Psoas muscle (tissue), 8 donors: ENCODE measurements at places on chromosomes 1 and 21. TPM values are rescaled to one million over a fixed set of nuclear protein-coding genes. Genes with fewer than 3 reads are reported as not detected.

GRCh38 chr1:171226747-171227370 is 21.4 kb upstream of the FMO1 start:
- H3K4me1 ChIP-seq = no peaks in the 10 kb centered on the region
- no peaks in the 10 kb centered on the region for H3K27me3 ChIP-seq
- DNase-seq = no peak
- no peak overlapping the region for H3K4me3 ChIP-seq
- no peaks in the 10 kb centered on the region for H3K36me3 ChIP-seq

- H3K27ac ChIP-seq = no peak overlapping the region
- DNase-seq = no peak
- H3K4me1 ChIP-seq = peaks cover 29% of the 10 kb centered on the region
- H3K4me3 ChIP-seq = no peak overlapping the region
- H3K36me3 ChIP-seq = no peaks in the 10 kb centered on the region
- H3K27me3 ChIP-seq = no peaks in the 10 kb centered on the region
Measured at GRCh38 chr1:19393046-19393445, 80.9 kb downstream of the SLC66A1 start.

DNA sequence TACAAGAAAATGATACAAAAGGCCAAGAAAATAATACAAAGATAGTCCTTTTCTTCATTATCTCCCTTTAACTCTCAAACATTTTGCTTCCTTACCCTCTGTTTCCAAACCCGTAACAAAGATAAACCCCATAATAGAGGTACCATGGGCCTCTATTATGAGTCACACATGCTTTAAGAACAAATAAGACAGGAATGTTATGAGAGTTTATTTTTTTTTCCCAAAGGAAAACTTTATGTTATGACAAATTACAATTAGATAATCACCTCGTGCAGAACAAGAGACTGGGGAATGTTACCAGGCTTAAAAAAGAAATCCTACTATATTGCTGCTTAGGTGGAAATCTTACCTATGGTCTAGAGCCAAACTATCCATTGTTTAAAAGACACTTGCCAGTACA is 272.0 kb downstream of the BRINP3 start:
- H3K36me3 ChIP-seq = no peaks in the 10 kb centered on the region
- H3K27me3 ChIP-seq = no peaks in the 10 kb centered on the region
- no peak for DNase-seq
- no peak overlapping the region for H3K4me3 ChIP-seq

DNA sequence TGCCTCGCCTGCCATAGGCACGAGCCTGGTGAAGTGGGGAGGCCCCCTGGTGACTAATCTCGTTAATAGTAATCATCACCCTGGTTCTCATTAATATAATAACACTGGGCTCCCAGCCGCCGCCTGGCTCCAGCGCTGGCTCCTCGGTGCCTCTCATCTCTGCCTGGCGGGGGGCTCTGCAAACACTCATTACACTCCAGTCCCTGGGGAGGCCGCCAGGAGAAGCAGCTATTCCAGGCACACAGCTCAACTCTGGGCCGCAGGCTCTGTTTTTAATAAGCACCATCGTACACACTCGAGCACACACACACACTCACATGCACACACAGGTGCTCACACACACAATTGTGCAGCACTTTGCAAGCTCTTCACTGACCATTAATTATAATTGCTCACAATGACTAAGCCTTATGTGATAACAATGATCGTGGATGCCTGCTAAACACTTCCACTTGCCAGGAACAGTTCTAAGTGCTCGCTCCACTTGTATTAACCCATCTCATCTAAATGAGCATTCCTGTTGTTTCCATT is 52.2 kb downstream of the SDC3 start:
- H3K36me3 ChIP-seq = no peaks in the 10 kb centered on the region
- DNase-seq = no peak
- H3K27ac ChIP-seq = no peak overlapping the region

DNA sequence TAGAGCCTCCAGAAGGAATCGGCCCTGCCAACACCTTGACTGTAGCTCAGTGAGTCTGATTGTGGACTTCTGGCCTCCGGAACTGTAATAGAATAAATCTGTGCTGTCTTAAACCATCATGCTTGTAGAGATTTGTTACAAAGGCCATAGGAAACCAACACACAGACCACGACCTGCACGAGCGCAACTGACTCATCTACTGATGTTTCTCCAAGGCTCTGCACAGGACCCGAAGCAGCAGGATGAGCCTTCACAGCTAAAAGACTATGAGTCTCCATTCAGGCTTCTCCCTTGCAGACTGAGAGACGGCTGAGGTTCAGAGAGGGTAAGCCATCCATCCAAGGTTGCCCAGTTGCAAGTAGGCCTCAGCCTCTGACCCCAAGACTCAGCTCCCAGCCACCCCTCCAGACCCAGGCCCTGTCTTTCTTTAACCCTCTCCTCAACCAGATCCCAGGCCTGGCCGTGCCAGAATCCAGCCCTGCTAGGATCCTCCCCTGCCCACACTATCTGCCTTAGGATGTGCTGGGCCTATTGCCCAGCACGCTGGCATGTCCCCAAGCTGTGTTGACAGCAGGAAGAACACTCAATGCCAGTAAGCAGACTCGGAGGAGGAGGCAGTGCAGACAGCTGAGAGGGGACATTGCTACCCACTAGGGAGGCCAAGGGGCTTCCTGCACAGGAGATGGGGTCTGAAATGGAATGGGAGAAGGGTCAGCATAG is 109.0 kb downstream of the HMGB4 start:
- no peak overlapping the region for H3K27ac ChIP-seq
- peak; percentile 44 for DNase-seq
- no peak overlapping the region for H3K4me3 ChIP-seq
- H3K4me1 ChIP-seq = no peaks in the 10 kb centered on the region

DNA sequence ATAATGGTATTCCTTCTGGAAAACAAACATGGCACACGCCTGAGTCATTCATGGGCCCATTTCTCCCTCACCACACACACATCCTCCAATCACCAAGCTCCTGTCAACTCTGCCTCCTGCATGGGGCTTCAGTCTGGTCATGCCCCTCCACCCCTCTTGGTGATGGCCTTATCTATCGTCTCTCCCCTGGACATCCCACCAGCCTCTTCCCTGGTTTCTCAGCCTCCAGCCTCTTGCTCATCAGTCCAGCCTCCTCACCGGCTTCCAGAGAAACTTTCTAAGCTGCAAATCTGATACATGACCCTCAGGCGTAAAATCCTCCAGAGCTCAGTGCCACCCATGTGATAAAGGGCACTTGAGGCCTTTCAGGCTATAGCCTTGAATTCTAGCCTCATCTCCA is 243.9 kb downstream of the FOXD2 start:
- H3K27me3 ChIP-seq = no peaks in the 10 kb centered on the region
- no peaks in the 10 kb centered on the region for H3K36me3 ChIP-seq
- no peak overlapping the region for H3K27ac ChIP-seq

PGBD5 gene
- total RNA-seq = 9.8 TPM

DNA sequence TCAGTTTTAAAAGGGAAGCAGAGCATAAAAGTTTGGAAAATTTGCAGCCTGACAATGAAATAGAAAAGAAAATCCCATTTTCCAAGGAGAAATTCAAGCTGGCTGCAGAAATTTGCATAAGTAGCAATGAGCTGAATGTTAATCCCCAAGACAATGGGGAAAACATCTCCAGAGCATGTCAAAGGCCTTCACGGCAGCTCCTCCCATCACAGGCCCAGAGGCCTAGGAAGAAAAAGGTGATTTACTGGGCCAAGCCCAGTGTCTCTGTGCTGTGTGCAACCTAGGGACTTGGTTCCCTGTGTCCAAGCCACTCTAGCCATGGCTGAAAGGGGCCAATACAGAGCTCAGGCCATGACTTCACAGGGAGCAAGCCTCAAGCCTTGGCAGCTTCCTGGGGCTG is 26.1 kb downstream of the KRTAP20-3 start:
- no peak overlapping the region for H3K27ac ChIP-seq
- H3K4me1 ChIP-seq = no peaks in the 10 kb centered on the region
- no peak for DNase-seq
- H3K27me3 ChIP-seq = no peaks in the 10 kb centered on the region

GRCh38 chr1:14064649-14065442 is 364.9 kb downstream of the PRDM2 start:
- no peak overlapping the region for H3K27ac ChIP-seq
- H3K27me3 ChIP-seq = no peaks in the 10 kb centered on the region
- no peak for DNase-seq

DNA sequence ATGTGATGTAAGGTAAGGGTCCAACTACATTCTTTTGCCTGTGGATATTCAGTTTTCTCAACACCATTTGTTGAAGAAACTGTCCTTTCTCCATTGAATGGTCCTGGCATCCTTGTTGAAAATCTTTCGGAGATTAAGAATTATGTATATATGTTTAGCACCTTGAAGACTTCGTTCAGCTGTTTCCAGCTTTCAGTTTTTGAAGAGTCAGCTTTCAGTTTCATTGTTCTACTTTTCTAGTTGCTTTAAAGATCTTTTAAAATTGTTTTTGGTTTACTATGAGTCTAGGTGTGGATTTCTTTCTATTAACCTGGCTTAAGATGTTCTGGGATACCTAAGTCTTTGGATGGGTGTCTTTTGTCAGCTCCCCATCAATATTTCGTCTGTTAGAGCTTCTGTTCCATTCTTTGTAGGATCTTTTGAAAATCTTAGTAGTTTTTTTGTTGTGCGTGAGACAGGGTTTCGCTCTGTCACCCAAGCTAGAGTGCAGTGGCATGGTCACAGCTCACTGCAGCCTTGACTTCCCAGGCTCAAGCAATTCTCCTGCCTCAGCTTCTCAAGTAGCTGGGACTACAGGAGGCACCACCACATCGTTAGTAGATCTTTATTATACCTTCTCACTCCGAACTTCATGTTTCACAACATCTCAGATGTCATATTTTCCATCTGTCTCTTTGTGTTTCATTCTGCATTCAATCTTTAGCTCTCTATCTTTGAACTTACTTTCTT is 353.5 kb upstream of the B3GALT2 start:
- H3K4me1 ChIP-seq = no peaks in the 10 kb centered on the region
- no peaks in the 10 kb centered on the region for H3K27me3 ChIP-seq
- DNase-seq = no peak
- H3K4me3 ChIP-seq = no peak overlapping the region
- H3K36me3 ChIP-seq = no peaks in the 10 kb centered on the region

OR2L5 gene
- total RNA-seq = not detected

SPATA45 gene
- total RNA-seq = not detected

CELF3 gene
- not detected for total RNA-seq

- H3K27me3 ChIP-seq = no peaks in the 10 kb centered on the region
- no peak overlapping the region for H3K27ac ChIP-seq
- no peak for DNase-seq
- no peaks in the 10 kb centered on the region for H3K36me3 ChIP-seq
- H3K4me3 ChIP-seq = peak overlapping the region; percentile 93
Measured at GRCh38 chr1:10431070-10431730, 967 bp downstream of the CENPS start.

SYDE2 gene
- total RNA-seq = 3.9 TPM
